ENCODE measurements at places on chromosomes 1 and 21.

DNA sequence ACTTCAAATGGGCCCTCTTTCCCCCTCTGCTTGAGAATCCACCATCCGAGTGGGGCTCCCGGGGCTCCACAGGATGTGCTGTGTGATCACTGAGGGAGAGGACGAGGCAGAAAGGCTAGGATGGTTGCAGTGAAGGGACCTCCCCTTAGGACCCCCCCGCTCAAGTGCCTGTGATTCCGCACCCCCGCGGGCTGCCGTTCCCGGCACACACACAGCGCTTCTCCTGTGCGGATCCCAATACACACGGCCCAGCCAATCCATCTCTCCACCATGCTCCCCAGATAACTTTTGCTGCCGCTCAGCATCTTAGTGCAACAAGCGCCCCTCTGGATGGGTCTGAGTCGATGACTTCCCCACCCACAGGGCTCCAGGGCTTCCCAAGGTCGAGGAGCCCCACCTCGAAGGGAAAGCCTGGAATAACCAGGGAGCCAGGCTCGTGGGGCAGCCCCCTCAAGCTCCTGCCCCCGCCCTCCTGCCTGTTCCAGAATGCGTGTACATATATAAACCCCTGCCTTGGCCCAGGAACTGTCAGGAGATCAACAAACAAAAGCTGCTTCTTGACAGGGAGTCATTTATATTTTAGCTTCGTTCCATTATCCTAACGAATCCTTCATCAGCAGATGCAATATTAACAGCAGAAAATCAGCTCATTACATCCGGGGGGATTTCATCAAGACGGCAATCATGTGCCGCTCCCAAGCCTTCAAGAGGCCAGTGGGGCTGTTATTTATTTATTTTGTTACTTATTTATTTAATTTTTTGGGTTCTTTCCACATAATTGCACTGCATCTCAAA lies 83.7 kb downstream of the CASZ1 start:
- no peak for DNase-seq

GRCh38 chr1:209869291-209870149 lies 41.7 kb downstream of the UTP25 start:
- DNase-seq, result no peak

DNA sequence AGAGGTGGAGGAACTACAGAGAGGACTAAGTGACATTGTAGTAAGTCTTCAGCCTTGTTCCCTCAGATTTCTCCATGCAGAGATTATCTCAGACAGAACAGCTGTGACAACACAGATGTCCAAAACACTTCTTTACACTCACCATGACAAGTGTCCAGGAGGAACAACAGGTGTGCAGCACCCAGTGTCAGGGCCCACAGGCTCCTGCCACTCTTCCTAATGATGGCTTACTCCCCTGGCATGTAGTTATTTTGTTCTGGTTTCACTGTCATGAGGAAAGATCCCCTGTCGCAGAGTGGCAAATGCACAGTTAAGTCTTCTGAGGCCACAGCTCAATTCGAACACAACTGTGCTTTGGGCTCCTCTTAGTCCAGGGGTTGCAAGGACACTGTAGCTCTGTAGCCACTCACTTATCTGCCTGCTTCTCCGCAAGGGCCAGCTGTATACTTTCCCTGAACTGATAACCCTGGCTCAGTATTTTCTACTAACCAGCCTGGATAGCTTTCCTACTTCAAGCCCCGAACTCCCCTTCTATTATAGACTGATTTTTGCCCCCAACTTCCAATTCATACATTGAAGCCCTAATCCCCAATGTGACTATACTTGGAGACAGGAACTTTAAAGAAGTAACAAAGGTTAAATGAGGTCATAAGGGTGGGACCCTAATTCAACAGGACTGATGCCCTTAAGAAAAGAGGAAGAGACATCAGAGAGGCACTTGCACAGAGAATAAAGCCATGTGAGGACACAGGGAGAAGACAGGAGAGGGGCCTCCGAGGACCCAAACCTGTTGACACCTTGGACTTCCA lies 11.1 kb downstream of the PDZK1 start:
- DNase-seq, result no peak

DNA sequence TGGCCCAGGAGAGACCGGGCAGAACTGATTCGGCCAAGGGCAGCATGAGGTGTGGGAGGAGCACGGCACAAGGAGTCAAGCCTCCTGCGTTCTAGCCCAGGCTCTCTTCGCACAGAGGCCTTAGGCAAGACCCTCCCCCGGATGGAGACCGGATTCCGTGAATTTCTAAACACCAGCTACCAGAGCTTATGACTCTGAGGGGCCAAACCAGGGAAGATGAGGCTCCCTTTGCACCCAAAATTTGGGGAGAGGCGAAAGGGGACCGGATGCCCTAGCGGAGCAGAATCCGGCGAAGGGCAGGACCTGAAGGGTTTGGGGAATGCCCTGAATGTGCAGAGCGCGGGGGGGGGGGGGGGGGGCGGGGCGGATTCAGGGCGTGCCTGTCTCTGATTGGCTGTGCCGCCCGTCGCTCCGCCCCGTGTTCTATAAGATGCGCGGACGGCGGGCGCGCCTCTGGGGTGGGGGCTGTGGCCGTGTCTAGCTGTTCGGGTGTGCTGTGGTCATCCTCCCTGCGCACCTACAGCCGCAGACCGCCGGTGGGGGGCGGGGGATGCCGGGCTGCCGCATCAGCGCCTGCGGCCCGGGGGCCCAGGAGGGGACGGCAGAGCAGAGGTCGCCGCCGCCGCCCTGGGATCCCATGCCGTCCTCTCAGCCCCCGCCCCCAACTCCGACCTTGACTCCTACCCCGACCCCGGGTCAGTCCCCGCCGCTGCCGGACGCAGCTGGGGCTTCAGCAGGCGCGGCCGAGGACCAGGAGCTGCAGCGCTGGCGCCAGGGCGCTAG lies at the start of gene TRNP1:
TRNP1 (plus strand) TSS at position 456 of the 783 bp plus-strand sequence; CDS start at position 551, 95 bp downstream.
- peak; percentile 66 for DNase-seq

DNA sequence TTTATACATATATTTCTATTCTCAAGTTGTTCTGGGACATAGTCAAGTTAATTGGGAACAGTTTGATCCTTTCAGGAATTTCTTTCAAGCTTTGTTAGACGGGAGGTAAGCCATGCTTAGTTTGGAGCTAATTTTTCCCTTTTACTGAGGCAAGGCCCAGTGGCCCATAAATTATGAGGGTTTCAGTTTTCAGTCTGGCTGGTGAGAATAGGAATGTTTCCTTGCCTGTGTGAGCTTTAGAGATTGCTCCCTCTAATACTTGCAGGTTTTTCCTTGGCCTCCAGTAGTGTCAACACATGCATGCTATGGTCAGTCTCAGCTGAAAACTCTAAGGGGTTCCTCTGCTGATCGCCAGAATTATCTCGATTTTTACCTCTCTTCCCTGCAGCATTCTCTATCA lies 14.1 kb upstream of the PHGDH start:
- DNase-seq, result no peak

DNA sequence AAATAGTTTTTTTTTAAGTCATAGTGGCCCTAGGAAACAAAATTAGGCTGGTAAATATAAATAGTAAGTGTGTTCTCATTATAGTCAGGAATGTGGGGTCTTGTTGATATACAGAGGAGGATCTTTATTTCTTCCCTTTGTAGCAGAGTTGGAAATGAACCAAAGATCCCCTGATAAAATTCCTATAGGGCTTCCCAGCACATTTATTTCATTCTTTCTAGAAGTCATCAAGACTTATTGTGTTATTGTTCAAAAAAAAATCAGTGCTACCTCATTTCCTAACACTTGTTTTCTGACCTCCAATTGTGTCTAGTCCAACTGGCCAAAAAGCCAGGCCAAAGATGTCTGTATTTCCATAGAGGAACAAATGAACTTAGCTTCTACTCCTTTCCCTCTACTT lies 7.6 kb upstream of the PLEKHO1 start:
- DNase-seq, result no peak

DNA sequence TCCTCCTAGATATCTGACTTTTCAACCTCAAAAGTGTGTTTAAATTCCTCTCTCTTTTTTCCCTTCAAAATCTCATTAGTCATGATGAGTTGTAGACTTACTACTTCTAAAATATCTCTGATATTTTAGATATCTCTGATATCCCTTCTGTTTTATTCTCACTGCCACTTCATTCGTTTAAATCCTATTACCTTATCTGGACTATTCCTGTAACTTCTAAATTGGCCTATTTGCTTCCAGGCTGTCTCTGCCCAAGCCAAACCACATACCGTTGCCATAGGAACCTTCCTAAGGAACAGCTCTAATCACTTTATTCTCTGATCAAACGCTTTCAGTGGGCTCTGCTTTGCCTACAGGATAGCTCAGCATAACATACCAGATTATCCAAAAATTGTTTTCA lies 333.1 kb upstream of the CHRM3 start:
- DNase-seq, result no peak

- no peak for DNase-seq
These were observed 35.3 kb upstream of the CACYBP start for GRCh38 chr1:174964261-174964971.

GRCh38 chr1:69519006-69519405 lies 48.7 kb upstream of the LRRC7 start:
- DNase-seq, result no peak

- no peak for DNase-seq
These were observed 4.5 kb upstream of the CSRP1 start for GRCh38 chr1:201511396-201511940.

DNA sequence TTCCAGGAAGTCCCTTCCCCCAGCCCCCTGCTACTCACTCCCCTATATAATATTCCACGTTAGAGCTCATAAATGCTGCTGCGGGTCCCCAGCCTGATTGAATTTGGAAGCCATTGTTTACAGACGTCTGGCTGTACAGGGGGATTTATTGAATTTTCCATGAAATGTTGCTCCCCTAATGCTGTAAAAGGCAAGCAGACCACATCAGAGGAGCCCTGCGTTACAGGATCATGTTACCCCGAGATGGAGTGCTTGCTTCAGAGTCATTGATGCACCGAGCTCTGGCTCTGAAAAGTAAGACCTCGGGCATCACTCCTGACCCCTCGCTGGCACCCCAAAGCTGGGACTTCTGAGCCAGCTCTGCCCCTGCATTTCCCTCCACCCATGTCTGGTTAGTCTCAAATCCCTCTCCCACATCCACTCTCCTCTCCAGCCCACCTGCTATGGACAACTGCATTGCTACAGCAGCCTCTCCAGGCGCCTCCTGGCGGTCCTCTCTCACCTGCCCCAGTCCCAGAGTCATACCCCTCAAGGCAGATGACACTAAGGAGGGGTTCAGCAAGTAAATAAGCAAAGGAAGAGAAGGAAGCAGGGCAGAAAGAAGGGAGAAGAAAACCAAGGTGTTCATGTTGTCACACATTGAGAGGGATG lies 127.8 kb downstream of the TMEM53 start:
- DNase-seq, result no peak

DNA sequence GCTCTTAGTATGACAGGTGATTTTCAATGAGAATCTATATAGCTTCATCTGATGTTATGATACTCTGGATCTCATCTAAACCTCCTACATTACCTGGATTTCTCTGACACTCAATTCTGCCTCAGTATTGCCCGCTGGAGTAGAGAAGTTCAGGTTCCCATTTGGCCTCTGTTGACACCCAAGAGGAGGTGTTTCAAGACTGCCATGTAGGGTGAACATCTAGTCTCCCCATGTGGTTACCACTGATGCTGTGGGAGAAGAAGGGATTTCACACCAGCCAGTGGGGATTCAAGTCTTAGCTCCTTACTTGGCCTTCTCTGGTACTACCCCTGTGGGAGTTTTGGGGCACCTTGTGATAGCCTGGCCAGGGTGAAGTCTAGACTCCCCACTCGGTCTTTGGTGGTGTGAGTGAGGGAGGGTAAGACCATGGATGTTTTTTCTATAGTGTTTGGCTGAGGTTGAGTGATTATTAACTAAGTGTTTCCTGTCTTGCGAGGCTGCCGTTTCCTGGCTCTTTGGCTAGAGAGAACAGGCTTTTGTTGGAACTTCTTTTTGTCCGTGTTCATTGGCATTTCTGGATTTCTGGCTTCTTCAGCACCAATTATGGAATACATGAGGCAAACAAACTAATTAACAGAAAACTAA lies 90.7 kb downstream of the RHOU start:
- no peak for DNase-seq

Measured in stimulated activated CD4-positive, alpha-beta T cell treated with anti-CD3 and anti-CD28 coated beads, Interleukin-1b, Interleukin-23, amount 100 ng/mL, for 24 hours (primary cell).